Umbilical cord (tissue), 2 donors: ENCODE measurements at places on chromosomes 12 and 14. TPM values are rescaled to one million over a fixed set of nuclear protein-coding genes. Genes with fewer than 3 reads are reported as not detected.

CRIP1 gene
- total RNA-seq: 24.1 TPM

SMAGP gene
- total RNA-seq: 3.1 TPM

ZNF705A gene
- total RNA-seq: 10.6 TPM

SAMD15 gene
- 3.6 TPM for total RNA-seq

FSCB gene
- total RNA-seq: 2.2 TPM

FAM90A1 gene
- total RNA-seq: not detected

NDUFA12 gene
- total RNA-seq: 80.7 TPM

CCDC197 gene
- total RNA-seq: not detected

CCDC177 gene
- total RNA-seq: 0.72 TPM

HOXC5 gene
- total RNA-seq: 1.2 TPM

GPRC5D gene
- total RNA-seq: not detected

NPAS3 gene
- 8.4 TPM for total RNA-seq

TXNRD1 gene
- 229 TPM for total RNA-seq

SCN8A gene
- total RNA-seq: 6.0 TPM

OLR1 gene
- 14.9 TPM for total RNA-seq

C3AR1 gene
- 9.6 TPM for total RNA-seq

MDGA2 gene
- total RNA-seq: 1.7 TPM

NGDN gene
- total RNA-seq: 43.3 TPM

RPL10L gene
- total RNA-seq: not detected

DPY19L2 gene
- 22.9 TPM for total RNA-seq

APOLD1 gene
- 14.0 TPM for total RNA-seq

RERG gene
- 33.7 TPM for total RNA-seq

MYH6 gene
- total RNA-seq: not detected

POTEM gene
- total RNA-seq: not detected

PITPNM2 gene
- total RNA-seq: 4.1 TPM
